ENCODE measurements at places on chromosomes 3 and 15.

- DNase-seq: no peak
These were observed 19.6 kb upstream of the NSMCE3 start for GRCh38 chr15:29289173-29289572.

GRCh38 chr3:161265916-161266571, 44.9 kb downstream of the NMD3 start:
- DNase-seq: no peak

- no peak for DNase-seq
These were observed 63.0 kb downstream of the TMEM44 start for GRCh38 chr3:194570235-194570634.

- DNase-seq: no peak
These were observed 84.5 kb upstream of the GALNT15 start for GRCh38 chr3:16090024-16090423.

DNA sequence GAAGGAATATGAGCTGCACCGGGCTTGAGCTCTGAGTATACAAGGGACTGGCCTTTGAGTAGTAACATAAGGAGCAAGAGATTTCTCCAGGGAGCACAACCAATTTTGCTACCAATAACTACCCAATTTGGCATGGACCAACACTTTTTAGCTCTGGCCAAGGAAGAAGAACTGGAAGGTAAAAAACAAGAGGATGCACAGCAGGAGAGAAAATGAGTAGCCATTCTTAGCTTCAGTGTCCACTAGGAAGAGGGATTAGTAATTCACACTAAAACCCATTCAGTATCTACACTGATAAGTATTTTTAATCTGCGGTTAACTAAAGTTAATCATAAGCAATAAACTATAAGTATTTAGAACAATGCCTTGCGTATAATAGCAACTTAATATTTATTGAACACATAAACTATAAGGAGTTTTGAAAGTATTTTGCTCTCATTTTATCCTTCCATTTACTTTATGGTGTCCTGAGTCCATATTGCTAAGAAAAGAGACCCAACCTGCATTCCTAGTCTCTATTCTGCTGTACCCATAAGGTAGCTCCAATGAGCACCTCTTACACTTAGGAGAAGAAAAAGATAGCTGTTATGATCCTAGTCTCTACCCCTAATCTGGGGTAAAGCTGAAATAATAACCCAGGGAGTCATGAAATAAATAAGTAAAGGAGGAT, 268.9 kb downstream of the IGSF11 start:
- no peak for DNase-seq

GRCh38 chr3:25768851-25769250, 14.4 kb downstream of the NGLY1 start:
- no peak for DNase-seq

DNA sequence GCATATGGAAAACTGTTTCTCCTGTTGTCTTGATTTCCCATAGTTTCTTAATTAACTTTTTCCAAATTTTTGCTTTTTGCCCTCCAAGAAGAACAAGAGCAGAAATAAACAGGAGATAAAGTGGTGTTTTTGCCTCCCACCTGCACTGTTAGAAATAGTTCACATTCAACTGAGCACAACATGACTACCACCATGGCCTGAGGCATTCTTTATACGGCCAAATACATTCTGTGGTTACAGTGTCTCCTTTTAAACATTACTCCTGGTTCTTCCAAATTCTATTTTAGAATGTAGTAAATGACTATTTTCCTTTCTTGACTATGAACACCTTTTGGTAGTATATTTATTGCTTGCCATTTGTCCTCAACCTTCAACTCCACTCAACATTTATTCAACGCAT, 98.5 kb downstream of the LARS2 start:
- DNase-seq: no peak

GRCh38 chr3:193391902-193392301, 13.3 kb upstream of the ATP13A5 start:
- DNase-seq: no peak

GRCh38 chr3:12659316-12660015, 4.5 kb downstream of the RAF1 start:
- DNase-seq: no peak

- no peak for DNase-seq
These were observed 901 bp upstream of the RASSF1 start for GRCh38 chr3:50341537-50341936.

- DNase-seq: no peak
These were observed 22.9 kb upstream of the DCLK3 start for GRCh38 chr3:36786921-36787890.

- no peak for DNase-seq
These were observed 914 bp upstream of the PAQR5 start for GRCh38 chr15:69297642-69298353.

DNA sequence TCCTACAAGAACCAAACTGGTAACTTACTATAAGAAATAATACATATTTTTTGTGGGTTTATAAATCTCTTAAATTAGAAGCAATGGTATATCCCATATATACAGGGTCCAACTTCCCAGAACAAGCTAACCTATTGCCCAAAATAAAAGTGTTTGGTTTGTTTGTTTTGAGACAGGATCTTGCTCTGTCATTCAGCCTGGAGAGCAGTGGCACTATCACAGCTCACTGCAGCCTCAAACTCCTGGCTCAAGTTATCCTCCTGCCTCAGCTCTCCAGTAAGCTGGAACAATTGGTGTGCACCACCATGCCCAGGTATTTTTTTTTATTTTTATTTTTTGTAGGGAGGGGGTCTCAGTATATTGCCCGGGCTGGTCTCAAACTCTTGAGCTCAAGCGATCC, 135.4 kb downstream of the TFDP2 start:
- no peak for DNase-seq

DNA sequence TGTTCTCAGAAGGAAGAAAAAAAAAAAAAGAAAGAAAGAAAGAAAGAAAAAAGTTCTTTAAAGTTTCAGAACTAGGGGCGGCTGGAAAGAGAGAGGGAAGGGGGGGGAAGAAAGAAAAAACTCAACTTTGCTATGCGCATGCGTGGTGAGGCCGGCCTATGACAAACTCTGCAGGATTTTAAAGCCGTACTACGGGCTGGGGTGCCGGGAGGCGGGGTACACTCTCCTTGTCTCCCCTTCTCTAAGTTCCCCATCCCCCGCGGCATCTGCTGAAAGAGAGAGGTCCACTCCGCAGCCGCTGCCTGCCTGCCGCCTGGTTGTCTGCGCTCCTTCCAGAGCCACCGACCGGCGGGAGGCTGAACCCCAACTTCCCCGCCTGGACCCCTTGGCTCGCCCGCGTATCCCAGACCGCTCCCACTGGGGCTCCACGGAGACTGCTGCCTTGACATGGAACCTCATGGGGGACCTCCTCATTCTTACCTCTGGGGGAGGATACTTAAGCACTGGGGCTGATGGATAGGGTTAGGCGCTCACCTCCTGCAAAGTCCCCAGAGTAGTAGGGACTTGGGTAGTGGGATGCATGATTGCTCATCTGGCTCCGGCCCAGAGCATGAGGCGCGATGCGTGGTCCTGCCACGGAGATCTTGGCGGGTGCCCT, 1.4 kb upstream of the WNT5A start:
- no peak for DNase-seq

- DNase-seq: no peak
These were observed 30.8 kb upstream of the GOLGA6L9 start for GRCh38 chr15:82398785-82399184.

All from NCI-H1092 treated with DMSO at 0.1 percent for 48 hours (cell line).